Activated CD8-positive, alpha-beta memory T cell treated with anti-CD3 and anti-CD28 coated beads for 48 hours (primary cell): ENCODE measurements at places on chromosomes 1 and 21.

- no peak for DNase-seq
These were observed at the start of gene MLLT11 for GRCh38 chr1:151060007-151060656. TSS of gene MLLT11 (plus strand) at chr1:151060397. CDS start at chr1:151067225, 6,828 bp downstream.

- DNase-seq = no peak
These were observed 37.0 kb downstream of the LRIG2 start for GRCh38 chr1:113109908-113110554.

DNA sequence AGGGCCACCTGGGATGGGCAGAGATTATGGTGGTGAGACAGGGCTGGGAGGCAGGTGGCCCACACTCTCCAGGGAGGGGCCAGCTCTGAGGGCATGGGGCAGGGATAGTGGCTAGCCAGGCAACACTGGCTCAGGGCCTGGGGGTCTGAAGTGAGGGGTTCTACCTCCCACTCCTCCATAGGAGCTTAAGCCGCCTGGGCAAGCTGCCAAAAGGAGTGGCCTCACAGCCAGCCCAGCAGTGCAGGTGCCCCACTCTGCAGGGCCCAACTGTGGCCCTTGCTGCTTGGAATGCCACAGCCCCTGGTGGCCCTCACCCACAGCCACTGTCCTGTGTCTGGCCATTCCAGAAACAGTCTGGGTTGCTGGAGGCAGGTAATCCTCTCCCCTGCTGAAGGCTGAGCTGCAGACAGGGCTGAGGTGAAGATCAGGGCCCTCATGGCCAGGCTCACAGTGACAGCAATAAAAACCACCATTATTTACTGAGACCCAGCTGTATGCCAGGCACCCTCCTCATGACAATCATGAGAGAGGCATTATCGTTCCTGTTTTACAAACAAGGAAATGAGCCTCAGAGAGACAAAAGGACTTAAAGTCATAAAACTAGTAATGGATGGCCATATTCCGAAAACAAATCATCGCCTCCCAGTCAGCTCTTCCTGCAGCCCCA is 31.0 kb downstream of the KIF21B start:
- no peak for DNase-seq

GRCh38 chr1:159430985-159431384 is 1.0 kb upstream of the OR10J4 start:
- no peak for DNase-seq
